ENCODE measurements at places on chromosomes 16 and 17.

DNA sequence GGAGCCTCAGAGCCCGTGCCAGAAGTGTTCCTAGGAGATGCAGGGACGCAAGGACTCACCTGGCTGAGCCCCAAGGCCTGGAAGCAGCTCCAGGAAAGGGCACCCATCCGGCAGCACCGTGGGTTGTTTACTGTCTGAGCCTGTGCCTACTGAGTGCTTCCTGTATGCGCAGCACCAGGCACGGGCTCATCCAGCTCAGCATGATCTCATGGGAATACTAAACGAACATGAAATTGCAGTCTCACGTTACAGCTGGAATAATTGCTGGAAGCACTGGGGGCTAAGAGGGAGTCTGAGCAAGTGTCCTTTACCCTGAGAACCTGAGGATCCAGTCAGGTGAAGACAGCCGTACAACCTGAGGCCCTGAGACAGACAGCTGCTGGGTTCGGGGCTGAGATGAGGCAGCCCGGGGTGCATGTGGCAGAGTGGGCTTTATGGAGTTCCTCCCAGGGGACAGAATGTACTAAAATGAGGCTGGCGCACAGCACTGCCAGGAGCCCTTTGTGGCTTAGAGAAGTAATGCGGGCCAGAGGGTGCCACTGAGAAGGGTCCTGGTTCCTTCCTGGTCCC, 5.4 kb downstream of the CTRL start:
- no peak for DNase-seq

DNA sequence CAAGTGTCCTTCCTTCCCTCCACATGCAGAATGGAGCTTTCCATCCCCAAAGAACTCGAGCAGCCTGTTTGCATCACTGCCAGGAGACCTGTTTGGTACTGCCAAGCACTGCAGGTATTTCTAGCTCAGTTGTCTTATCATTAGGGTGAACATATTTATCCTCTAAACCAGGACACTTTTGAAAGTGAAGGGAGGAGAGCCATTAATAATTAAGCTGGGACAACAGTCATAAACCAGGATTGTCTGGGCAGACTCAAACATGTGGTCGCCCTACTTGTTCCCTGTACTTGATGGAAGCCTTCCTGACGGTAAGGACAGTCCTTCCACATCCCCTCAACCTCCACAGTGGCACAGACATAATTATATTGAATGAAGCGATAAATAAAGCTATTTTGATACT, 67.4 kb downstream of the PRKCA start:
- DNase-seq = no peak

GRCh38 chr16:67546761-67547422, 15.4 kb upstream of the CTCF start:
- no peak for DNase-seq

DNA sequence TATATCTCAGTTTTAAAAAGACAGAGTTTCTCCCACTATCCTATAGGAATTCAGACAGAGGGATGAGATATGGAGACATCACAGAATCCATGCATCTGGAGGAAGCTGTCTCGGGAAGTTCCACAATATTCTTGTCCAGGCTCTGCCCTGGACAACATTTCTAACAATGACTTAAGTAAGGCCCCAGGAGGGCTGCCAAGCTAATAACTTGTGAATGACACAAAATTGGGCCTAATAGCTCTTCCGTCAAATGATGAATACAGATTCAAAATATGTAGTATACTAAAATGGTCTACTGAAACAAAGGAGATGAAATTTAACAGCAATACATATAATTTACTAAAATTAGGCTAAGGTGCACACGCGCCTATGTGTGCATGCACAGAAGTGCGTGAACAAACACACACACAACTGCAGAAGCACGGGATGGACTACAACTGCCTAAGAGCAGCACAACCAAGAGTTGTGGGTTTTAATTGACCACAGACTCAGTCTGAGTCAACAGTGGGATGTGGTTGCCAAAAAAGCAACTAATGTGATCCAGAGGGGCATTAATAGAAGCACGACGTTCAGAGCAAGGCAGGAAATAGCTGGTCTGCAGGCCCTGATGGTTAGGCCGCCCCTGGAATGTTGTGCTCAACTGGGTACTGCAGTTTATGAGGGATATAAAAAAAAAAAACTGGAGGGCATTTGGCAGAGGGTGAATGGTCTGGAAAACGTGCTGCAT, 26.3 kb upstream of the HS3ST2 start:
- DNase-seq = no peak

DNA sequence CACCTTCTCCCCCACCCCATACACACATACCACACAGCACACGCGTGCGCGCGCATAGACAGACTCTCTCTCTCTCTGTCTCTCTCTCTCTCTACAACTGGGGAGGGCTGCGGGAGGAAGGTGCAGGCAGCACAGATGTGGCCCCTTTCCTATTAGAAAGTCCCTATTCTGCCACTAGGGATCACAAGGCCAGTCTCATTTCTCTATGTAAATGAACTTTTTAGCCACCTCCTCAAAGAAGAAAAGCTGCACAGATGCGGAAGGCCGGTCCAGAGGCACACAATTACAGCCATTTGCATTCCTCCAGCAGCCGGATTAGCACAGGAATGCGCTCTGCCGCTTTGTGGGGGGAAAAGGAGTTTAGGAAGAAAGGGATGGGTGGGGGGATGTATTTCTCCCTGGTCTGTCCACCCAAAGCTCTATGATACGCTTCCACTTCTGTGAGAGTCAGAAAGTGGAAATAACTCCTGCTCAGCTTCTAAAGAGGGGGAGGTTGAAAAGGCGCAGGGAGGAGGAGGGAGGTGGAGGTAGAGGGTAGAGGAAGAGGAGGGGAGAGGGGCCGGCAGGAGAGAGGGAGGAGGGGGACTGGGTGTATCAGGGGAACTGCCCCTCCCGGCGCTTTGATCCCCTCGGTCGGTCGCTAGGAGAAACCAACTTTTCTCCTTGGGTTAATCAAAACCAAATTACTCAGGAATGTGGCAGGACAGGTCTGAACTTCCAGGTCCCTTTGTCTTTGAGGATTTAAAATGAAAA, 11.7 kb downstream of the ZFHX3 start:
- no peak for DNase-seq

DNA sequence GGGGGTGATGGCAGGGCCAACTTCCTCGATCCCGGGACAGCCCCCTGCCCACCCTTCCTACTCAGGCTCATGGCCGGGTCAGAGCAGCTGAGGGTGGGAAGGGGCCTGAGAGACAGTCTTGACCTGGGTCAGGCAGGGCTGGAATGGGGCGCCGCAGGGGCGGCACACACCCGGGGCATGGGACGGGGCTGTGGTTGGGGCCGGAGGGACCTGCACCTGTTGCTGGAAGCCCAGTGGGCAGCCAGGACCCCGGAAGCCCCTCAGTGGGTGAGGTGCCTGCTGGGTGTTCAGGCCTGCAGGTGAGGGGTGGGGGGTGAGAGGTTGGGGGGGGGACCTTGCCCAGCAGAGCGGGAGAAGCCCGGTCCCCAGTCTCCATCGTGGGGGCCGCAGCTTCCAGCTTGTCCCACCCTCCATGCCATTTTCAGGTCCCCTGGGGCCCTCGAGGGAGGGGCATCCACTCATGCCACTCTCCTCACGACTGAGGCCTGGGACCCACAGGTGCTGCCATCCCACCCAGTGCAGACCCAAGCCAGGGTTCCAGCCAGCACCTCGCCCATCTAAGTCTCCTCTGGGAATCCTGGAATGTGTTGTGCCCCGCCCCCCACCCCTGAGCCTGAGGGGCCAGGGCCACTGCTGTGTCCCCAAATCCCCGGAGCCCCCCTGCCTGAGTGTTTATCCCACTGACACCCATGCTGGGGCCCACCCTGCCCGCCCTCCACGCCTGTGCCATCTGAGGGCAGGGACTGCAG, 43.4 kb upstream of the ACSF3 start:
- no peak for DNase-seq

GRCh38 chr16:27841061-27841801, 222.3 kb downstream of the GSG1L start:
- no peak for DNase-seq

- no peak for DNase-seq
These were observed 3.9 kb downstream of the ITGA3 start for GRCh38 chr17:50059759-50060273.

DNA sequence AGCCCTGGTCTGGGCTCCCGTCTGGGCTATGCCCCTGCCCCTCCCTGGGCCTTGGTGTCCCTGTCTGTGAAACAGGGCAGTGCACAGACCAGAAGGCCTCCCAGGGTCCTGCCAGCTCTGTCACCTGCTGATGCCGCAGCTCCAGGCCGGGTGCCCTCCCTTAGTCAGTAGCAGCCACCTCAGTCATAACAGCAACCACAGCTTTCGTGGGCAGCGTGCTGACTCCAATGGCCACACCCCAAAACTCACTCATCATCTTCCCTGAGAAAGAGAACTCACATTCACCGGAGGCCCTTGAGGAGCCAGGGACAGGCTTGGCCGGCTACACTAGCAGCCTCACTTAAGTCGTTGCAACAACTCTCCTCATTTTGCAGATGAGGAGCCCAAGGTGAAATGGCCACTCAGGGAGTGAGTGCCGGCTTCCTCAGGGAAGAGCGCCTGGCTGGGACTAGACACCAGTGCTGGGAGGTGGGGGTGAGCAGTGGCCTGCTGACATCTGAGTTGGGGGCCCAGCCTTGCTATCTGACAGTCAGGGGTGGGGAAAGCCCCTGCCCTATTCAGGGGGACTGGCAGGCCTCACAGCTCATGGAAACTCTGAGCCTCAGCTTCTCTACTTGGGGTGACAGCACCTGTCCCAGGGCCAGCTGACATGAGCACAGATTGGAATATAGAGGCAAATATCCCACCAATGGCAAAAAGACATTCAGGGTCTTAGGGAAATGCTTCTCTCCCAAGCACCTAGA, 22.6 kb downstream of the SLC5A10 start:
- no peak for DNase-seq

DNA sequence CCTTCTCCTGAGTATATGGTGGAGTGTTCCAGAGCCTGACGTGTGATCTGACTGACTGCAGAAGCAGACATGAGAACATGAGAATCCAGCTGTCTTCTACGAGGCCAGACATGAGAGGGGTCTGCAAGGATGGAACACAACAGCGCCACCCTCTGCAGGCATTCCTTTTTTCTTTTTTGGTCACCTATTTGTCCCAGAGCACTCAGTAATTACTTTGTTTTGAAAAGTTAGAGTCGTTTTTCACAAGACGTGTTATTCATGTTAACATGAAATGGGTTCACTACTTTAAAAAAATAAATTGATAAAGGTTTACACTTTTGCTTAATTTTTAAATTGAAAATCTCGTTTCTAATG, 43.8 kb upstream of the ATP2A3 start:
- no peak for DNase-seq

DNA sequence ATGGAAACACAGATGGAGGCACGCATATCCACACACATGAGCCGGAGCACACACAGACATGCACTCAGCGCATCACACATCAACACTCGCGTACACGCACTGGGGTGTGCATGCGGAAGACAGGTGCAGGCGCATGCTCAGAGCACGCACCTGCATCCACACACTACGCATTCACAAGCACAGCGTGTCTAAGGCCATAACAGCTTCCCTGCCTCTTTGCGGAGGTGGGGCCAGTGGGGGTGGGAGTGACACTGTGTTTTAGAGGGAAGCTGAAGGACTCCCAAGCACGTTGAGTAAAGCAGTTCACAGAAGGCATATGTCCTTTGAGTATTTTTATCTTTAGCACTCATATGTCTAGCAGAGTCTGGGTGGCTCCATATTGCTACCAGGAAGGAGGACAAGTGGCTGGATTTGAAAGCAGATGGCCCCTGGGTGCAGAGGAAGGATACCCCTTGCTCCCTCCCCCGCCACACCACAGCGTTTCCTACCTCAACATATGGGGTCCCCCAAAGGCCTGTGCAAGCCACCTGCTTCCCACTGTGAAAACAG, 68.6 kb upstream of the TOB1 start:
- no peak for DNase-seq

DNA sequence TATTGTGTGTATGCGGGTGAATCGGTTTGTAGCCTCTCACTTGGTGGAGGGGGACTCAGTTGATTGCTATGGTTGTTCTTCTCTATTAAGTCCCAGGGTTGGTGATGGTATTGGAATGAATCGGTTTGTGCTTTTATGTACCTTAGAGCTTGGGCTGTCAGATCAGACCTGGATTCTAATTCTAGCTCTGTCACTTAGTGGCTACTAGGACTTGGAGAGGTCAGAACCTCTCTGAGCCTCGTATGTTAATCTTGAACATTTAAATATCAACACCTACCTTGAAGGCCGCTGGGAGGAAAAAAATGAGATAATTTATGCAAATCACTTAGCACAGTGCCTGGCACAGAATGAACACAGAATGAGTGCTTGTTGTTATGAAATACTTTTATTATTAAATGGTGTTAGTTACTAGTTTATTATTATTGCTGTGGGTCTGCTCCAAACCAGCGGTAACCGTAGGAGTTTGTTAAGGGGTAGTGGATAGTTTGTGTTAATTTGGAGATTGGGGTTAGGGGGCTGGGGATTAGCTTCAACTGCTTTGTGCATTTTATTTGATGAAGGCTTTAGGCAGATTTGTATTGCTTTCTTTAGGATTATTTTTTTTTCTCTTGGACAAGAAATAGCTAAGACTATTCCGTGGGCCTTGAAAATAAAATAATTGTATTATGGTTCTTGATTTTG, 3.5 kb downstream of the KDM6B start:
- DNase-seq = no peak

DNA sequence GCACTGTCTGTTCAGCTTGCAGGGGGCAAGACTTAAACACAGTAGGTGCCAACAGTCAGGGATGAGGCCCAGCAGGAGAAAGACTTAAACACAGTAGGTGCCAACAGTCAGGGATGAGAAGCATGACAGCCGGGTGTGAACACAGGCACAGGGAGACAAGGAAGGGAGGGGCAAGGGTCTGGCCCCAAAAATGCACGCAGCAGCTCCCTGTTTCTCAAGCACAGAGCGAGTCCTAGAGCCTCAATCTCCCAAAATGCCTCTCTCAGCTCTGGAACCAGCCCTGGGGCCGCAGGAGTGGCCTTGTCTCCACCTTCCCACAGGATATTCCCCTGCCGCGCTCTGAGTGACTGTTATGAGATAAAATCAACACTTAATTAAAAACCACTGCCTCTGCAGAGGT, 66.4 kb downstream of the DYNLRB2 start:
- no peak for DNase-seq

DNA sequence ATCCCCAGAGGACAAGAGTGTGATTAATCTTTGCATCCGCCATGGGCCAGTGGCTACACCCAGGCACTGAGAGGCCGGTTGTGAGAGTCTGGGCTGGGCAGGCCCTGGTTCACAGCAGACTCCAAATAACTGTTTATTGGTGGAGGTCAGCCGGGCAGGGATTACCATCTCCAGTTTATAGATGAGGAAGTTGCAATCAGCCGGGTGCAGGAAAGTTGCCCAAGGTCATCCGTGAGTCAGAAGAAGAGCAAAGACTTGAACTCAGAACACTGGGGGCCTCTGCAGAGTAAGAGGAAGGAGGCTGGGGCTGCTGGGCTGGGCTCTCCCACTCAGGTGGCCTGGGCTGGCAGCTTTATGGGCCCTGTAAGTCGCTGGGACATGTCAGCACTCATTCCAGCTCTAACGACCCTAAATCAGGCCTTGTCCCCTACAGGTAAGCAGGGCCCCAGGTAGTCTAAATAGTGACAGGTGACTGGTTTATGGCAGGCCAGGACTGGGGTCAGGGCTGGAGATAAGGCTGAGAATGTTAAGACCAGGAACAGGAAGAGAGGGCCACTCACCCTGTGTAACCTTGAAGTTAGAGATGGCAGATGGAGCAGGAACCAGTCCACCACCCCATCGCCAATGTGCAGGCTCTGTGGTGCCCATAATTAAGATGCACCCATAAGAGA, 2.1 kb upstream of the CA4 start:
- no peak for DNase-seq

GRCh38 chr16:87295259-87295658, 21.9 kb downstream of the C16orf95 start:
- DNase-seq = no peak
